Stimulated activated CD8-positive, alpha-beta memory T cell treated with anti-CD3 and anti-CD28 coated beads, Interleukin-15, amount 100 ng/mL, for 4 hours (primary cell): ENCODE measurements at places on chromosomes 13 and 19.

DNA sequence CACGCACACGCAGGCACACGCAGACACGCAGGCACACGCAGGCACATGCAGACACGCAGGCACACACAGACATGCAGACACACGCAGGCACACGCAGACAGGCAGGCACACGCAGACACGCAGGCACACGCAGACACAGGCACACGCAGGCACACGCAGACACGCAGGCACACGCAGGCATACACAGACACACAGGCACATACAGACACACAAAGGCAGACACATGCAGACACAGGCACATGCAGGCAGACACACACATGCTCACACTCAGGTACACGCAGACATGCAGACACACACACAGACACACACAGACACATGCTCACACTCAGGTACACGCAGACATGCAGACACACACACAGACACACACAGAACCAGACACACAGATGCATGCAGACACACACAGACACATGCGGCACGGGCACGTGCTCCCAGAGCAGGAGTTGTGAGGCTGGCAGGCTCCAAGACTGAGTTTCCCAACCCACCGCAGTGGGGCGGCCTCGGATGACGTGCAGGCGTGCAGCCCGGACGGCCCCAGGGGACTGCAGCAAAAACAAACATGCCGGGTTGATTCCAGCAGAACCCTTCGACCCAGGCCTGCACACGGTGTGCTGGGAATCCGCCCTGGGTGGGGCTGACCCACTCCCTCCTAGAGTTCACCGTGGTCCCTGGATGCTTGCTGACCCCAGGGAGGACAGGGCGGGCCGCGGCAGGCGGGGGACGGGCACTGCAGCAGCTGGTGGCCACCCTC is 100.0 kb downstream of the GADD45B start:
- no peak for DNase-seq

GRCh38 chr19:18322318-18322758 is 538 bp downstream of the LSM4 start:
- DNase-seq: no peak

DNA sequence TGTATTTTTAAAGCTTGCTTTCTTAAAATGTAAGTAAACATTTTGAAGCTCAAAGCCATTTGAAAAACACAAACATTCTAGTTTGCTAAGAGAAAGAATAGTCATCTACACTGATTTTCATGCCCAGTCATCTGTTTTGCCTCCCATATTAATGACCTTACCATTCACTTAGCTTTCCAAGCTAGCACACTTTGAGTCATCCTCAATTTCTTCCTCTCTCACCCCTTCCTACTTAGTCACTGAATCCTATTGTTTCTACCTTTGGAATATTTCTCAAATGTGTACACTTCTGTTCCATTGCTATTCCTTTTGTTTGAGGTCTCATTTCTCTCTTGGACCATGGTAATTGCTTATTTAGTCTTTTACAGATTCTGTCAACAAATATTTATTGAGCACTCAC is 7.3 kb upstream of the HS6ST3 start:
- DNase-seq: no peak

DNA sequence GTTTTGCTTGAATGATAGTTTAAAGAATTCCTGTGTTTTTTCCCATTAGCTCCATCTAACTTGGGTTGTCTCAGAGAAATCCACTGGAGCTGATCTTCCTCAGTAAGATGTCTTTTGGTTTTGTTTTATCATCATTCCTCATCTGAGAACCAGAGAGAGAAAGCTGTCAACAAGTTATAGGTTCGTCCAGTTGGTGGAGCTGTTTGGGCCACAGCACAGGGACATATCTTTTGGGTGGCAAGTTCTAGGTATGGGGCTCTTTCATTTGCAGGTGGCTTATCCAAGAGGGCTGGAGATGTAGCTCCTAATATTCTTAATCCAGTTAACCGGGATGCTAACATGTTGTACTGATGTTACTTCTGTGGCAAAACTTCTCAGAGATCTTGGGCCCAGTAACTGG is 174.2 kb downstream of the KCNRG start:
- DNase-seq: no peak

GRCh38 chr13:112624602-112625430 is 36.9 kb upstream of the TUBGCP3 start:
- DNase-seq: no peak
